ENCODE measurements at places on chromosomes 1 and 21.

DNA sequence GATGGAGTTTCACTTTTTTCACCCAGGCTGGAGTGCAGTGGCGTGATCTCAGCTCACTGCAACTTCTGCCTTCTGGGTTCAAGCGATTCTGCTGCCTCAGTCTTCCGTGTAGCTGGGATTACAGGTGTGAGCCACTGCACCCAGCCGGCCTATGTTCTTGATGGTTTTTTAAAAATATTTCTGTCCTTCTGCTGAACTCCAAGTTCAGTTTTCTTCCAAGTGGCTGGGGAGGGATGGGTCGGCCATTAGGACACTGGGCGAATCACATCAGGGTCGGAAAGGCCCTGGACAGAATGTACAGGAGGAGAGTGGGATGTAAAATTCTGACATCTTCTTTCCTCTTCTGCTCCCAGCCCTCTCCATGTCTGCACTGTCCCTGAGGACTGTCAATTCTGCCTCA, 289.6 kb downstream of the PTPRU start:
- no peak for DNase-seq

DNA sequence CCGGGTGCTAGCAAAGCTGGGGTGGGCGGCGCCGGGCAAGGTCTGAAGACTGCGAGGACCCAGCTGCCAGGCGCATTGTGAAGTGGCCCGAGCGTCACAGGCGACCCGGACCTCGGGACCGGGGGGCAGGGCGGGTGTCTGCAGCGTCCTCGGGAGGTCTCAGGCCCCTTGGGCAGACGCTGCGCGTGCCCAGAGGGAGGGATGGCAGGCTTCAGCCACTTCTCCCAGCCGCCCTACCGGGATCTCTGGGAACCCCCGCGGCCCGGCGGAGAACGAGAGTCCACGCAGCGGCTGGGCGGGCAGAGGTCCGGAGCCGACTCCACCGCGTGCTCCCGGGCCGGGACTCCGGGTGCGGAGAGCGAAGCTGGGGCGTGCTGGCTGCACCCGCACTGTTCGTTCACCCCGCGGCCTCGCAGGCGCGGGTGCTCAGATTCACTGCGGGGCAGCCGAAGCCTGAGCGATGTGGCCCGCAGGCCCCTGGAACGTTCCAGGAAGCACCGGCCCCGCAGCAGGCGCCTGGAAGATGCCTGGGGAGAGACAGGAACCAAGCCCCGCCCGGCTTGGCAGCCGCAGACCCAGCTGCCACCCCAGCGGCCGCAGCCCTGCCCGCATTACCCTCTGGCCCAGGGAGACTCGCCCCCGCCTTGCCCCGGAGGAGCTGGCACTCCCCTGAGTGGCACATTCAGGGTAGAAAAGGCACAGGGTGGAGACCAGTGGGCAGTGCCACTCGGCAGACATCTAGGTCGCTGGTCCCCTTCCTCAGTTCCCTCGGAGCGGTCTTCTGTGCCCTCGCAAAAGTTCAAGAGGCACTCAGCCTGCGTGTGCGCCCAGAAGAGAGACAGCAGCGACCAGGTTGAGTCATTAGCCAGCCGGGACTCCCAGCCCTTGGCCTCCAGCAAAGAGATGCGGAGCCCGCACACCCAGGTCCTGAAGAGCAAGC, at the start of gene CCDC185:
Gene CCDC185 (plus strand): TSS at position 141 of the 940 bp plus-strand sequence. CDS start 61 bp downstream, at position 202.
- DNase-seq: peak; percentile 1

DNA sequence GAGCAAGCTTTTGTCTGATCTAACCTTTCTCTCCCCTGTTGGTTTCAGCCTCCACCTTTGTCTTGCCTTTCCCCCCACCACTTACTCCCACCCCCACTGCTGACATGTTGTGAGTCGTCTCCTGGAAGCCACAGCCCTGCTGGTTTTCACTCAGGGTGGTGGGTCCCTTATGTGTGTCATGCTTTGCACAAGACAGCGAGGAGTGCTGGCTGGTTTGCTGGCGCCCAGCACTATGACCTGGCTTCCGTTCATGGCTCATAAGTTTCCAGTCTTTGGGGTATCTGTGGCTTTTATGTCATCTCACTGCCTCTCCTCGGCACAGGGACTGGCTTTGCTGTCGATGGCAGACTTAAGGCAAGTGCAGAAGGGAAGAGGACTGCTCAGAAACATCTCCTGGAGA, 177.7 kb downstream of the KIF26B start:
- no peak for DNase-seq

- DNase-seq: no peak
These were observed 36.7 kb downstream of the CSMD2 start for GRCh38 chr1:34128186-34128889.

DNA sequence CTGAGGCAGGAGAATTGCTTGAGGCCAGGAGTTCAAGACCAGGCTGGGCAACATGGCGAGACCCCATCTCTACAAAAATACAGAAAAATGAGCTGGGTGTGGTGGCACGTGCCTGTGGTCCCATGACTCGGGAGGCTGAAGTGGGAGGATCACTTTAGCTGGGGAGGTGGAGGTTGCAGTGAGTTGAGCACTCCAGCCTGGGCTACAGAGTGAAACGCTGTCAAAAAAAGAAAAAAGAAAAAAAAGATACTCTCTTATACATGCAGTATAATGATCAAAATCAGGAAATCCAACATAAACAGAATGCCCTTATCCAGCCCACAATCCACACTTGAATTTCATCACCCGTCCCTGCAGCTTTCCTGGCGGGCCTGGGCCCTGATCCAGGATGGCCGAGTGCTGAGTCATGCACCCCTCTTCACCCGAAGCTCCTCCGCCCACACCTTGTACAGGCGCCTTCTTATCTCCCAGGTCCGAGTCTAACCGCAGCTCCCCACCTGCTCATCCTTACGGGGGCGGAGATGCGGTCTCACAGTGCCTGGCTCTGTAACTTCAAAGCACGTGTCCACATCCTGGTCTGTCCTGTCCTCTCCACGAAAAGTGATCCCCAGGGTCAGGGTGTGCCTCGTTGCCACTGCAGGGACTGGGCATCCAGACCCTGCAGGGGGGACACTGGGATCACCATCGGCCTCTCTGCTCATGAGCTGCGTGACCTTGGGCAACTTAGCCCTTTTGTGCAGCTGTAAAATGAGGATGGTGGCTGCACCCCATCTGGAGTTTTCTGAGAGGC, 120.2 kb upstream of the SLC45A1 start:
- DNase-seq: no peak

GRCh38 chr1:60413091-60413490, 339.5 kb upstream of the C1orf87 start:
- DNase-seq: no peak

DNA sequence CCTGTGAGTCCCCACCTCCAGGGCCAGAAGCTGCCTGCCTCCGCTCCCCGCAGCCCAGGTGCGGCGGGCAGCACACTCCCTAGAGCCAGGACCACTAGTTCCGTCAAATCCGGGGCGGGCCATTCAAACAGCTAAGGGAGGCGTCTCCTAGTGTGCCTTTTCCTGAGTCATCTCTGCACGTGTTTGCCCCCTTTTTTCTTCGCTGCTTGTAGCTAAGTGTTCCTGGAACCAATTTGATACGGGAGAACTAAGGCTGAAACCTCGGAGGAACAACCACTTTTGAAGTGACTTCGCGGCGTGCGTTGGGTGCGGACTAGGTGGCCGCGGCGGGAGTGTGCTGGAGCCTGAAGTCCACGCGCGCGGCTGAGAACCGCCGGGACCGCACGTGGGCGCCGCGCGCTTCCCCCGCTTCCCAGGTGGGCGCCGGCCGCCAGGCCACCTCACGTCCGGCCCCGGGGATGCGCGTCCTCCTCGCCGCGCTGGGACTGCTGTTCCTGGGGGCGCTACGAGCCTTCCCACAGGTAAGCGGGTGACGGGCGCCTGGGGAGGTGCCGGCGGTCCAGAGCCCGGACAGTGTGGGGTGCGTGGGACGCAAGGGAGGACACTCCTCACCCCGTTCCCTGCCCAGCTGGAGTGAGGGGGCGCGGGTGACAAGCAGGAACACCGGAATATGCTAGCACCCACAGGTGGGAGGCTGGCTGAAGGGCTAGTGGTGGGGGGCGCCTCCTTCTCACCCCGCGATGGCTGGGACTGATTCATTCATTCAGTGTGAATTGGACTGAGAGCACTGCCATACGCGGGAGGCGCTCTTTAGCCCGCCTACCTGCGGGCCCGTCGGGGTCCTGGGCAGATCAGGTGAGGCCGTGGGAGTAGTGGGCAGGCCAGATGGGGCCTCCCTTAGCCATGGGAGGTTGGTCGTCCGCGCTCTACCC, at the start of gene TNFRSF8:
Gene TNFRSF8 (plus strand): TSS at position 163 of the 932 bp plus-strand sequence. CDS start 296 bp downstream, at position 459.
- no peak for DNase-seq

GRCh38 chr1:81296601-81297000, 504.1 kb upstream of the ADGRL2 start:
- DNase-seq: no peak

DNA sequence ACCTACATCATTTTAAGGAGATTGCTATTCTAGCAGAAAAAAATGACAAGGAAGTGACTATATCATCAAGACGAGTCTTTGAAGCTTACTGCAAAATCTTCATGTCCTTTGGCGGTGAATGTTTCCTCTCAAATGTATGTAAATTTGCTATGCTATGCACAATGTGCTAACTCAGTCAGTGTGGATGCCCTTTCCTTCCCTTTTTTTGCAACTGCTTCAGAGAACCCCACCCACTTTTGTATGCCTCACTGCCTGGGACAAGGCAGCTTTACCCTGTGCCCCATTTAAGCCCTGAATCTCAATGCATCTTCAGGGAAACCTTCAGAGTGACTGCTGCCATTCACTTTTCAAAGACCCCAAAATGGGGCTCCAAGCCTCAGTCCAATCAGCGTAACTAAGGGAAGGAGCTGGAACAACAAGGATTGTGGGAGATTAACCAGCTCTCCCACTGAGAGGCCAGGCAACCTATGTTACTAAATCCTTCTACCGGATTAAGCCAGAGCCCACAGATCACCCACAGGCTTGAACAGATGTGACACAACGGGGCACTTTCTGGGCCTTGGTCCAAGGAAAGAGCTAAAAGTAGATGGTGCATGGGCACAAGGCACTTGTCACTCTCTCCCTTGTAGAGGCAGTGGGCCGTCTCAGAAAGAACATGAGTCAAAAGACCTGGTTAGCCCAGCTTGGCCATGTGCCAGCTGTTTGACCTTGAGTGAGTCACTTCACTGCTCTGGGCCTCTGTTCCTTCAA, 154.4 kb downstream of the PLPP3 start:
- no peak for DNase-seq

GRCh38 chr1:230427981-230428380, 1.8 kb upstream of the PGBD5 start:
- DNase-seq: no peak

GRCh38 chr1:145916745-145917144, 1.8 kb downstream of the PEX11B start:
- no peak for DNase-seq

DNA sequence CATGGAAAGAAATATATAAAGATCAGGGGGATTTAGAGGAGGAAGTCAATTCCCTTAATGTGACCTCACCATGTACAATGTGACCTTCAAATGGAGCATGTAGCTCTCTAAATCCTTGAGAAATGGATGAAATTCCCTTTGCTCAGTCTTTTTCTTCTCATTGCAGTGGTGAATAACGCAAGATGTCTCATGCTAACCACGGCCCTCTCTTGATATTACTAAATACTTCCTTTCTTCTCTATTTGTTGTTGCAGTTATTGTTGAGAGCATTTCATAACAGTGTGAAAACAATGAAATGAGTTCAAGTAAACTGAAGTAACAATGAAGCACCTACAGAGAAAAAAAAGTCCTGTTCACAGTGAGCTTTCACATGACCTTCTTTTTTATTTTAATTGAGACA, 55.6 kb downstream of the ZNF281 start:
- no peak for DNase-seq

DNA sequence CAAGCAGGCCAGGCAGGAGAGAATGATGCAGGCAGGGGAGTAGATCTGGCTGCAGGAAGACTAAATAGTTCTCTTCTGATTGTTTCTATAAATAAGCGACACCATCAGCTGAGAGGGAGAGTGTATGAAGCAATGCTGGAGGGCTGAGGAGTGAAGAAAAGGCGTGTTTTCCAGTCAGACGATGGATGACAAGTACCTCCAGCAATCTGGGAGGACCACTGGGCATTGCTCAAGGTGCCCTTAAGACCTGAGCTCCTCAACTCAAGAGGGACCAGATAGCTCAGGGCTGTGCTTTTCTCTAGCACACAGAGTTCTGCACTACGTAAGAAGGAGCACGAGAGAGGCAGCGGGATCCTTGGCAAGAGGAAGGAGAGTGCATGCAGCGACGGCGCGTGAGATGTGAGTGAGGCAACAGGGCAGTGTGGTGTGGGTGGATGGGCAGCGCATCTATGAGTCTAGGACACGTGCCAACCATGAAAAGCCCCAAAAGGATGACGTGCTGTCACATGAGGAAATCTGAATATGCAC, 36.0 kb downstream of the PABPC4 start:
- no peak for DNase-seq

DNA sequence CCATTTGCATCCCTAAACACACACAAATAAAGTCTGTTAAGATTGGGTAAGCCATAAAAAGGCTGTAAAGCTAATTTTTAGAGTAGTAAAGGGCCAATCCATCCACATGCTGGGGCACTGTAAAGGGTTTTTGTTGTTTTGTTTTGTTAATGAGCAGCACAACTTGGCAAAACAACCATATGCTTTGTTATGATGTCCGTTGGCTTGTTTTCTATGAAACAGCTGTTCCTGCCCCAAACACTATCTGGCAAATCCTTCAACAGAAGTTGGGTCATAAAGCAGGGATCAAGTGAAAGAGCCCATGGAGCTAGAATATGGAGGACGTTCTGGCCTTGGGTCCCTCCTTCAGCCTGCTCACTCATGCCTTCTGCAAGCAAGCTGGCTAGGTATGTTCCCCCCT, 183.6 kb downstream of the APP start:
- DNase-seq: no peak

- DNase-seq: peak; percentile 52
These were observed 74.6 kb downstream of the USP24 start for GRCh38 chr1:55140546-55140983.

GRCh38 chr1:70948396-70949017, 99.1 kb downstream of the PTGER3 start:
- DNase-seq: no peak

GRCh38 chr1:86596224-86596623, 49.3 kb downstream of the CLCA4 start:
- DNase-seq: no peak

- DNase-seq: no peak
These were observed 23.4 kb downstream of the ROR1 start for GRCh38 chr1:63797056-63797726.

DNA sequence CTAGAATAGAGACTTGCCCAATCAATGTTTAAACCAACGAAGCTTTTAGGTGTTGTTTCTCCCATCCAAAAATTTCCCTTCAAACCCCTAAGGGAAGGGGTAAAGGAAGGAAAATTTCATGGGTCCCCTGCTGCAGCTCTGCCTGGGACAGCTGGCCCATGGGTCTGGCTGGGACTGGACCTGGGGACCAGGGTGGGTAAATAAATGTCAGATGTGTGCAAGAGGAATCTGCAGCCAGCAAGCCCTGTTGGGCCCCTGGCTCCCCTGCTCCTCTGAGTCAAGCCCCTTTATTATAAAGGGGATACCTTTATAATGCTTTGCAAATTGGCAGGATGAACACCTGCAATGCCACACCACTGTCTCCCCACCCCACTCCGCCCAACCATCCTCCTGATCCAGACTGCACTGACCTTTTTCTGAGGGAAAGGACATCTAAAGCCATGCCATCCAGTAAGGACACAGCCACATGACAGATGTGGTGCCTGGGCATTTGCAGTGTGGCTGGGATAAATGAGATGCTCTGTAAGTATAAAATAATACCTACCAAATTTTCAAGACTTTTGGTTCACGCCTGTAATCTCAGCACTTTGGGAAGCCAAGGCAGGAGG, 1.9 kb upstream of the TMEM125 start:
- DNase-seq: no peak

All from right renal cortex interstitium (tissue), 3 donors.